NCI-H774 (cell line): ENCODE measurements at places on chromosomes 2 and 18.

DNA sequence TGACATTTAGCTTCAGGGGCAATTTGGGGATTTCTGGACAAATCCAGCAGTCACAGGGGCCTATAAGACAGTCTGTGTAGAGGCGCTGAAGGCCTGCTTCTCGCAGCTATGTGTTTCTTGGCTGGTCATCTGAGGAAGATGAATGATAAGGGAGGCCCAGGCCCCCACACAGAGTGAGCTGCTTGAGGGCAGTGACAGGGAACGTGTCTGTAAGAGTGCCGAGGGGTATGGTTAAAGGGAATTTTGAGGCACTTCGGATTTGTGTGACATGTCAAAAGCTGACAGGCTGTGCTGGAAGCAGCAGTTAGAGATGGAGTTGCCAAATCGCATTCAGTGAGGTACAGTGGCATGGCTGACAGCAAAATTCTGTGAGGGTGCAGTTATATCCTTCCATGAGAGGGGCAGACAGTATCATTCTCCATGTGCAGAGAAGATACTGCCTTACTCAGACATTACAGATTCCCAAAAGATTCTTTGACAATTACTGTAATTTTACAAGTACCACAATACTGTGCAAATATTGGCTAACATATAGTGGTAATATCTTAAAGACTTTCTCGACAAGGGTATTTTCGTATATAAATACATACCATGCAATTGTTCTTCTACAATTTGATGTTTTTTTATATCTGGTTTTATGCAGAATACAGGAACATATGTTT is 74.0 kb downstream of the CERS6 start:
- DNase-seq, result no peak

DNA sequence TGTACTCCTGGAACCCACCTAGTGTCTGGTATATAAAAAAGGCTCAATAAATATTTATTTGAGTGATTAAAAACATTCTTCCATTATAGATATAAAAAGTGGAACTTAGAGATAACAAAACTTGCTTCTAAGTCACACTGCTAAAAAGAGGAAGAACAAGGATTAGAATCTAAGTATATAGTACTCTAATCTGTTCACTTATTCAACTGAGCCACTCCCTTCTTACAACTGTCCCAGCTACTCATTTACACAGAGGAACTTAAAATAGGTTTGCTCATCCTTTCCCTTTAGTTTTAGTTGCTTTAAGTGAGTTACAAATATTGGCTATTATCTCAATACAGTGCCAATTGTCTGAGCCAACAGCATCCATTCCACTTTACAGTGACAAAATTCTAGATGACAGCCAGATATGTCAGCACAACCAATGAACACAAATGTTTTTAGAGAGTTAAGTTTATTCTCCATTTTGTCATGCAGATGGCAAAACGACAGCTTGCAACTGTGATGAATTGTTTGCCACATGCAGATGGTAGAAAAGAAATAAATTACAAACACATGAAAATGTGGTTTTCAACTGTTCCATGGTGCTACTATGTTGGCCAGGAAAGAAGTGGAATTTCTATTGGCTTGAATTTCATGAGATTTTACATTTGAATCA is 280.7 kb upstream of the ZC3H15 start:
- DNase-seq, result no peak

- DNase-seq, result no peak
These were observed 904.8 kb upstream of the CHAC2 start for GRCh38 chr2:52862801-52863200.

- DNase-seq, result no peak
These were observed 4.1 kb downstream of the SFTPB start for GRCh38 chr2:85663594-85664565.

DNA sequence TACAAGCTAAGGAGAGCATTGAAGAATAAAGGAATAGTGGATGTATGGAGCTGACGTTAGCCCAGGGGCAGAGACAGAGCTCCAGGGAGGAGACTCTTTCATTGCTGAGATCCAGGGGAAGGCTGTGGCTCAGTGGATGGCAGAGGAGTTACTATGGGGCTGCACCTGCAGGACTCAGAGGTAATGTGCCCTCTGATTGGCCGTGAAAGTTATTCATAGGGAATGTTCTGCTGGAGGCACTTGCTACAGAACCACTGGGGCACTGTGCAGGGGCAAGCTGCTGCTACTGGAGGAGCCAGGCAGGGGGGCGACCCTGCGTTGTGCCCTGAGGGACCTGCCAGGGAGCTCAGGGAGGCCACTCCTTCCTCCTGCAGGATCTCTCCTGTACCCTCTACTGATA is 199.2 kb downstream of the PTPRM start:
- no peak for DNase-seq

DNA sequence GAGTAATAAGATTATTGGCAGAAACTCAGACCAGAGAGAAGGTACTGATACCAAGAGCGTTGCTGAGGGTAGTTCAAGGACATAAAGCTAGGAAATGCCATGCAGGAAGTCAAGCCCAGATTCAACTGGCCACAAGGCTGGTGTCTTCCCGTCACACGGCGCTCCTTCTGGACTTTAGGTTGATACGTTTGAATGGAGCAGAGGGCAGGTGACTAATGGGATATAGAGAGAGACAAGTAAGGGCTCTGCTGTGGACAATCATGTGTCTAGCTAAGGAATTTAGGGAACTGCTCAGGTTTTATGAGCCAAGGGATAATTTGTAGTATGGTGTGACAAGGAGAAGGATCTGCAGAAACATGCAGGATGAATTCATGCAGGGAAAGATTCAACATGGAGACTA is 83.9 kb upstream of the MC2R start:
- DNase-seq, result no peak

DNA sequence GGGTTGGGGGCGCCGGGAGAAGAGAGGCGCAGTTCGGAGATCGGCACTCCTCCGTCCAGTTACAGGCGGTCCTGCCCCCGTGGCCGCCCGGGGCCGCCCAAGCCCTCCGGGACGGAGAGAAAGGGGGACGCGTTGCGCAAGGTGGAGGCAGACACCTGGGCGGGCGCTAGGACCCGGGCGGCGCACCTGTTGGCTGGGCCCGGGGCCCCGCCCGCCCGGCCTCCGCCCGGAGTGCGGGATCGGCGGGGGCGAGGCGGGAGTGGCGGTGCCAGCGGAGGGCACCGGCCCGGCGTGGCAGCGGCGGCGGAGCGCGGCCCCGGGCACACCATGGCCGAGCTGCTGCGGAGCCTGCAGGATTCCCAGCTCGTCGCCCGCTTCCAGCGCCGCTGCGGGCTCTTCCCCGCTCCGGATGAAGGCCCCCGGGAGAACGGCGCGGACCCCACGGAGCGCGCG is at the start of gene SGPP2:
TSS of gene SGPP2 (plus strand) at position 268 of the 453 bp plus-strand sequence. CDS start at position 328, 60 bp downstream.
- peak; percentile 50 for DNase-seq

DNA sequence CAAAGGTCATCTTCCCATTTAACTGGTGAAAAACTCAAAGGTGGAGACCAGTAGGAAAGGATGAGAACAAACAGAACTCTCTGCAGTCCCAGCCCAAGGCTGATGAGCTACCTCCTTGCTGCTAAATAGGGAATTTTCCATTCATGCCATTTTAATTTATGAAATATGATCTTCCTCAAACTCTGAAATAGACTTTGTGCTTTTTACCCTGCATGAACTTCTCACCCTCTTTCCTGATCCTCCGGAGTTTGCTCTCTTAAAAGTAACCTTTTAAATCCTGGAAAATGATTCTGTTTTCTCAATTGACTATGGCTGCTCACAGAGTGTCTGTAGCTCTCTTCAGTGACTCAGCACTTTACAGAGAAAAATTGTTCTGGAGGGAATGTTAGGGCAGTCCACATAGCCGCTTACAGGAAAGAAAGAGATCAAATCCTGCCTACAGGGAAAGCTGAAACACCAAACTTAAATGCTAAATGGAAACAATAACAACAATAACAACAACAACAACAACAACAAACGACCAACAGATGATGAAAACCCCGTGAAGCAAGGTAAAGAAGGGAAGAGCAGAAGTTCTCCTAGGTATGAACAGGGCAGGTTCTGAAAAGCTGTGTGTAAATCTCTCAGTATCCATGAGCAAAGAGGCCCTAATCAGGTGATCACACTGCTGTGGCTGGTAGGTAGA is 79.8 kb upstream of the SESTD1 start:
- no peak for DNase-seq

DNA sequence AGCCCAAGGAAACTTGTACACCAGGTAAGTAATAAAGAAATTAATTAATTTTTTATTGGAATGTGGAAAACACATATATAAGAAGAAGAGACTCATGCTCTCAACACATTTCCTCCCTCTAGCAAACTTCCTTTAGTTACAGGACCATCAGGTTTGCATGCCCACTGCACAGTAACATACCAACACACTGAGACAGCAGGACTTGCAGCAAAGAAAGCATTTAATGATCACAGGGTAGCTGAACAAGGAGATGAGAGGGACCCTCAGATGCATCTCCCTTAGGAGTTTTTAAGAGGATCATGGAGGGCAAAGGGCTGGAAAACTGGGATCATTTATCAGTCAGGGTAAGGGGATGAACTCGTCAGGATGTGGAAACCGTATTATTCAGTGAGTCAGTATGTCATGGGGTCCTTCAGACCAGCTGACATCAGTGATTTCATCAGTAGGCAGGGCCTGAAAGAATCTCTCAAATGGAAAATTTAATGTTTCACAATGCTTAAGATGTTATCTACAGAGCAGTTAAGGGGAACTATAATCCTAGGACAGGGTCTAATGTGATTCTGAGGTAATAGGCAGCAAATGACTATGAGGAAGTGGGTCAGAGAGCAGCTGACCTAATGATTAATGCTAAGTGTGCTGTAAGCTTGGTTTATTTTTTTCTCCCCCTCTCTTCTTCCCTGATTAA is 193.8 kb upstream of the RND3 start:
- no peak for DNase-seq

- no peak for DNase-seq
These were observed 107.1 kb downstream of the GLI2 start for GRCh38 chr2:120842456-120843439.

DNA sequence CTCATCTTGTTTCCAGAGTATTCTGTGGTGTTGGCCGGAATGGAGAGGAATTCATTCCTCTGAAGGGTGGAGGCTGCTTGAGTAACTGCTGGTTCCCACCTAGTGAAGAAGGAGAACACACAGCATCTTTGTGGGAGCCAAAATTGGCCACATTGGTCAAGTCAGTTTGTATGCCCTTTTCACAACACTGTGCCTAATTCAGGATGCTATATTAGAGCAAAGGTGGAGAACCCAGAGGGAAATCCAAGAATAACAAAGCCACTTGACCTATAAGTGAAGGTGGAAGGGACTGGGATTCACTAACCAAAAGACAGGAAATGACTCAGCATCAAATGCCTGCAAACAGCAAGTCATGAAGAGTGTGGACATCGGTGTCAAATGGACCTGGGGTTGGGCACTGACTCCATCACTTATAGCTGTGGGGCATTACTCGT is 27.3 kb upstream of the MLPH start:
- DNase-seq, result no peak

GRCh38 chr2:213733893-213734292 is 449.6 kb downstream of the SPAG16 start:
- DNase-seq, result no peak

GRCh38 chr2:40827392-40827791 is 375.5 kb upstream of the SLC8A1 start:
- peak; percentile 6 for DNase-seq

DNA sequence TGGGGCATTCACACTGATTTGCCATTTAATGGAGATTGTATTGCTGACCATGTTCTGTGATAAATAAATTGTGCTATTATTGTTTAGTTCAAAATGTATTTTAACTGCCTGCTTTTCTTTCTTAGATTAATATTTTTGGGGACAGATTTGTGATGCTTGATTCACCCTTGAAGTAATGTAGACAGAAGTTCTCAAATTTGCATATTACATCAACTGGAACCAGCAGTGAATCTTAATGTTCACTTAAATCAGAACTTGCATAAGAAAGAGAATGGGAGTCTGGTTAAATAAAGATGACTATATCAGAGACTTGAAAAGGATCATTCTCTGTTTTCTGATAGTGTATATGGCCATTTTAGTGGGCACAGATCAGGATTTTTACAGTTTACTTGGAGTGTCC is 1.8 kb downstream of the DNAJC10 start:
- DNase-seq, result no peak

- no peak for DNase-seq
These were observed 160.8 kb upstream of the NOSTRIN start for GRCh38 chr2:168641636-168642035.

GRCh38 chr18:61132031-61132430 is 201.2 kb upstream of the CDH20 start:
- DNase-seq, result no peak

- no peak for DNase-seq
These were observed 866 bp upstream of the SF3B6 start for GRCh38 chr2:24076849-24077534.

DNA sequence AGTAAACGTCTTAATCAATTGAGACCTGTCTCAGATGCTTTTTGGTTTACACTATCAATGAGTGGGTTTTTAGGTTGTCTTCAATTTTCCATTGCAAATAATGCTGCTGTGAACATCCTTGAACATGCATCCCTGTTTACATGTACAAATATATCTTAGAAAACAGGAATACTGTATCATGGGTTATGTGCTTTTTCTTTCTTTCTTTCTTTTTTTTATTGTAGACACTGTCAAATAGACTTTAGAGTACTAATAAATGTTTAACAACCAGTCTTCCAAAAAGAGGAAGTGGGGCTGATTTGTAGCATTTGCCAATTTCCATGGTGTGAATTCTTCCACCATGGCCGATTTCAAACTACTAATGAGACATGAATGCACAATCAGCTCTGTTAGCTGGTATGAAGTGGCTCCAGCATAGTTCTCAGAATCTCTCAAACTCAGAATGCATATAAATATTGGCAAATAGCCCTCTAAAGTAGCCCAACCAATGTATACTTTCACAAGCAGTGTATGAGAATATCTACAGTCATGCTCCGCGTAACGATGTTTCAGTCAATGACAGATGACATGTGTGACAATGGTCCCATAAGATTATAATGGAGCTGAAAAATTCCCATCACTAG is 50.3 kb upstream of the B3GNT2 start:
- DNase-seq, result no peak

GRCh38 chr2:106193977-106194778 is at the start of gene UXS1:
TSS of gene UXS1 (minus strand) at chr2:106194301. CDS start at chr2:106194241, 60 bp downstream.
- DNase-seq, result peak; percentile 95

DNA sequence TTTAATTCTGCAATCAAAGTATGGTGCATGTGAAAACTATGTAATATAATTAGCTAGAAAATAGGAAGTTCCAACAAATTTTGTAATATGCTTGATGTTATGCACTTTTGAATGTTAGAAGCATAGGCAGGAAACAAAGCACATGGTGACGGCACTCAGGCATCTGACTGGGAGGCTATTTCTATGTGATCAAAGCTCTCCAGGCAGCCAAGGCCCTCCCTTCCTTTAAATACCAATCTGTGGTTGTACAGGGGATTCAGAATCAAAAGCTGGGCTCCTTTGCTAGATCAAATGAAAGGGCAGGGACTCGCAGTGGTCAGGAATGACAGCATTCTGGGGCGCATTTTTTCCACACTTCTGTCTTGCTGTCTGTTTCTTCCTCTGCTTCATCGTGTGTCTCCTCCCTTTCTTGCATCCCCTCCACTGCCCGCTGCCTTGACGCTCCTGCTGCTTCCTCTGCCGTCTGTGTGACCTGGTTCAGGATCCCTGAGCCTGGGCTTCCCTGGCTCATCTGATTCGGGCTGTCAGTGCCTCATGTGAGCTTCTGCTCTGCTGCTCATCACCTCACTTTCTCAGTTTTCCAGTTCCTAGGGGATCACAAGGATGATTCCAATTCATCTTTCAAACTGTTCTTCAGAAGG is 30.9 kb downstream of the TMEM182 start:
- no peak for DNase-seq

- no peak for DNase-seq
These were observed 324.9 kb downstream of the LPIN1 start for GRCh38 chr2:12071318-12071717.

GRCh38 chr2:106053581-106053980 is 140.5 kb downstream of the UXS1 start:
- no peak for DNase-seq
